T-helper 9 cell (primary cell): ENCODE measurements at places on chromosomes 1 and 21.

- no peak for DNase-seq
Observed at GRCh38 chr1:17239420-17239819, 9.5 kb upstream of the PADI3 start.

- no peak for DNase-seq
Observed at GRCh38 chr1:151639466-151639865, 27.6 kb downstream of the SNX27 start.

DNA sequence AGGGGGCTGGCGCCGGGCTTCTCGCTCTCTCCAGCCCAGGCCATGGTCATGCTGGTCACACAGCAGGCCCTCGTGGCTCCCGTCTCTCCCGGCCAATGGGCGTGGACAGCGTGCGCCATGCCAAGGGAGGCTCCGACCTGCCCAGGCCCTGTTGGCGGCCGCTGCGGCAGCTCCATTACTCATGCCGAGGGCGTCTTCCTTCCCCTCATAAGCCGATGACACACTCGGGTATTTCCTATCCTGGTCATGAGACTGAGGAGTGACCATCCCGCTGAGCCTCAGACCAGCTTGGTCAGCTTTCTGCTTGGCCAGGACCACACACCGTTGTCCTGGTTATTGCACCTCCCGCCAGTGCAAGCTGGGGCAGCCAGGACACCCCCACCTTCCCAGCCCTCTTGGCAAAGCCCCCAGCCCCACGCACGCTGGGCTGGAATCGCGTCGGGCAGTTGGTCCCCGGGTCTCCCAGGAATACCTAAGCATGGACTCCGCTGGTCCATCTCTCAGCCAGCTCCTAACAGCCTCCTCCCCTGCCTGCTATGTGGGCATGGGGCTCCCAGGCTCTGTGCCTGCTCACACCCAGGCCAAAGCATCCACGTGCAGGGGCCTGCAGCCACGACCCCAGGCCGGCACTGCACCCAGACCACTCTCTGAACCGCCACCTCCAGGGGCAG, 49.8 kb downstream of the ARHGEF16 start:
- DNase-seq, result no peak

DNA sequence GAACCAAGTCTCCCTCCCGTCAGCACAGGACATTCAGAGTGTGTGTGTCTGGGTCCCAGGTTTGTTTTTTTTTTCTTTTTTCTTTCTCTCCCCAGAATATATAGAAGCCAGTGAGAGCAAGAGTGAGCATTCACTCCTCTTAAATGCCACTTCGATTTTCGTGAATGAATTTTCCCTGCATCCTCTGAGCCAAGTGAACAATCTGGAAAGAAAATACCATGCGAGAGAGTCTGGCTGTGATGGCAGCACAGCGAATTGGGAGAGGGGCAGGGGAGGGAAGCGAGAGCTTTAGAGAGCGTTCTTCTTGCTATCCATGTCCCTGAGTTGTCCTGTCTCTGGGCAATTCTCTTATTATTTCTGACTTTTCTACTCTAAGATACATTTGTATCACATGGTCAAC, 76.0 kb upstream of the RAB3GAP2 start:
- DNase-seq, result no peak
